Dermis blood vessel endothelial cell (primary cell): ENCODE measurements at places on chromosomes 3 and 15. TPM values are rescaled to one million over a fixed set of nuclear protein-coding genes. Genes with fewer than 3 reads are reported as not detected.

The RGMA gene
- 0.34 and 0.47 TPM in 2 replicates for total RNA-seq

The ALG1L2 gene
- total RNA-seq = not detected in 2 replicates

The ADAMTSL3 gene
- total RNA-seq = 6.0 and 15.1 TPM in 2 replicates

The ATP10A gene
- 0.05 and 0.17 TPM in 2 replicates for total RNA-seq
